Globus pallidus (tissue), 1 donor: ENCODE measurements at places on chromosomes 11 and 22.

GRCh38 chr11:71453918-71454304, 908 bp downstream of the NADSYN1 start:
- no peak for DNase-seq

GRCh38 chr22:38638728-38639127, 17.5 kb downstream of the FAM227A start:
- no peak for DNase-seq

- DNase-seq: no peak
These were observed 9.0 kb upstream of the DLAT start for GRCh38 chr11:112016088-112016764.

DNA sequence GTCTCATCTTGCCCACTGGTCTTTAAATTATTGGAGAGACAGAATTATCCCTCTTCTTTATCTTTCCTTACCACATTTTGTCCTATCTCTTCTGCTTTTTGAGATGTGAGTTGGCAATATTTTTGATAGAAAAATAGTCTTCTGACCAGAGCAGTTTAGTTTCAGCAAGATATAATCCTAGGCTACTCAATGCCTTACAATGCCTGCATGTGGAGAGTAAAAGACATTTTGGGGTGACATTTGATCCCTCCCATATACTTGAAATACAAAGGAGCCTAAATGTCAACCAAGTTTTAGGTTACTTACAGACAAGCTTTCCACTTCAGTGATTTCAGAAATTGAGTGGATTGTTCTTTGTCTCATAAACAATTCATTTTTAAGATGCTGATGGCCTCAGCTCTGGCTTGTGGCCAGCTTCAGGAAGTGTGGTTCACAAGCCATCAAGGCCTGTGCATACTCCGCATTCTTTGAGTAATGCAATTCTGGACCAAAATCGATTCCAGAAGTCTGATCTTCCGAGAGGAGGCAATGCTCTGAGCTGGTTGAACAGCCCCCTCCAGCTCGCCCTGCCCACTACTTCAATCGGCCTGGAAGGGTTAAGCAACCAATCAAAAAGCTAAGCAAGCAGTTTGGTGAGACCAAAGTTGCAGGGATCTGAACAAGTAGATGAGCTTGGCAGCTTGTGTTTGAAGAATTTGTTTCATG, 274.4 kb downstream of the BLID start:
- DNase-seq: no peak
